CD14-positive monocyte (primary cell): ENCODE measurements at places on chromosomes 11 and 22. TPM values are rescaled to one million over a fixed set of nuclear protein-coding genes. Genes with fewer than 3 reads are reported as not detected.

GRCh38 chr11:62545437-62546243 is 966 bp downstream of the AHNAK start:
- H3K4me3 ChIP-seq = peak overlapping the region; percentile 87
- H3K27me3 ChIP-seq = no peaks in the 10 kb centered on the region
- peaks cover 54% of the 10 kb centered on the region for H3K4me1 ChIP-seq
- DNase-seq = peak; percentile 86
- H3K36me3 ChIP-seq = no peaks in the 10 kb centered on the region
- peak overlapping the region; percentile 99 for H3K27ac ChIP-seq

- peaks cover 80% of the 10 kb centered on the region for H3K36me3 ChIP-seq
- DNase-seq = no peak
- H3K27ac ChIP-seq = peak overlapping the region; percentile 43
- no peak overlapping the region for H3K4me3 ChIP-seq
- no peaks in the 10 kb centered on the region for H3K27me3 ChIP-seq
These were observed 36.2 kb upstream of the RAPSN start for GRCh38 chr11:47485107-47485506.

DNA sequence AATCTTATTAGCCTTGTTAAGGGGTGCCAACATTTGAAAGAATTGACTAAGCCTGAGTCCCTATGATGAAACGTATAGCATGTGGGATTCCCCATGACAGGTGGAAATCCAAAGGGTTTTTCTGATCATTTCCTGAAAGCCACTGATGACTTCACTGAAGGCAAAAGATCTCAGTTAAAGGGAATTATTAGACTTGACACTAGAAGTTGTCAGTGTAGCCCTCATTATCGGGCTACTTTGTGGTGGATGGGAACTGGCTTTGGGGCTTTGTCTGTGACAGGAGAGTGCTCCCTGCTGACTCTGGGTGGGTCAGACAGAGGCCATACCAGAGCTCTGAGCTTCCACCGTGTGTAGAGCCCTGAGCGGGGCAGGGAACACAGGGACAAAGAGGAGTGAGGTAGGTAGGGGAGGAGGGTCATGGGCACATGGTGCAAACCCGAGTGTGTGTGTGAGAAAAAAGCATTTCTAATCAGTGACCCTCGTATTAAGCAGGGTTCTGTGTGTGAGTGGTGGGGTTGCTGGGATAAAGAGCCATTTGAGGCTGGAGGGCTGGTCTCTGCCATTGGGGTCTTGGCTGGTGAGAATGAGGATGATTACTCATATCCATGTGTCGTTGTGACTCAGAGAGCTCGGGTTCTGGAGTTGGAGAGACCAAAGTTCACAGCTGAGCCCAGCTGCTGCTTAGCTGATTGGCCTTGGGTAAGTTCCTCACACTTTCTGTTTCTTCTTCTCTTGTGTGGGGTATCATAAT is 101.1 kb downstream of the GRIK4 start:
- H3K36me3 ChIP-seq = no peaks in the 10 kb centered on the region
- no peak for DNase-seq
- no peak overlapping the region for H3K27ac ChIP-seq
- no peaks in the 10 kb centered on the region for H3K27me3 ChIP-seq

DNA sequence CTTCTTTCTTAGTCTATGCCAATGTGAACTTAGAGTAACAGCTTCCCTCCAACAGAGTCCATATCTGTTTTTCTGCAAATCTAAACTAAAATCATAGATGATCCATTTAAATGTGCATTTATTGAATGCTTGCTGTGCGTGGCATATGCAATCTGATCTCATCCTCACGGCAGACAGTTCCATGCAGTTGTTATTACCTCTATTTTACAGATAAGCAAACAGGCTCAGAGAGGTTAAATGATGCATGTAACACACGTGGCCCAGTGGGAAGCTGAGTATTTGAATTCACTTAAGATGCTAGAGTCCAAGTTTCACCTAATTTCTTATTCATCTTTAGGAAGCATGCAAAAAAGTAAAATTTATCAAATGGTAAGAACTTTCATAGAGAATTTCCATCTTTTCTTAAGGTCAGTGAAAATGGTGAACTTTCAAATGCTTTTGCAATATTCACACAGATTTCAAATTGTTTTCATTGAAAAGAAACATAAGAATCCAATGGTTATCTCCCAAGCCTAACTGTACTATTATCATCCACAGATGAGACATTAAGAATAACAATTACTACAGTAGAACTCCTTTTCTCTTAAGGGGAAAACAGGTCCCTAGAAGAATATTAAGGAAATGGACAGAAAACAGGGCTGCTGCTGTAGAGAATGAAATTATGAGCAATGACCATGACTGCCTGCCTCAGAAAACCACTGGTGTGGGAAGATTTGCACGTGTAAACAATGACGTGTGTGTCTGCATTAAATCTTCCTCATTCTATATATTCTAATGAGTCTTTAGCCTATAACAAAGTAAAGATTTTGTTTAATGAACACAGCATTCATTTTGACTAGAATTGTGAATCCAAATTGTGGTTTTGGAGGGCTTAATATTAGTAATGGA is 1171.3 kb downstream of the LRRC4C start:
- no peaks in the 10 kb centered on the region for H3K4me1 ChIP-seq
- no peak overlapping the region for H3K4me3 ChIP-seq
- H3K27me3 ChIP-seq = peaks cover 10% of the 10 kb centered on the region
- H3K36me3 ChIP-seq = no peaks in the 10 kb centered on the region
- no peak for DNase-seq
- no peak overlapping the region for H3K27ac ChIP-seq

GRCh38 chr22:41523464-41524221 is 20.6 kb downstream of the POLR3H start:
- no peak overlapping the region for H3K4me3 ChIP-seq
- DNase-seq = no peak
- no peak overlapping the region for H3K27ac ChIP-seq
- peaks cover 9% of the 10 kb centered on the region for H3K4me1 ChIP-seq
- peaks cover 95% of the 10 kb centered on the region for H3K36me3 ChIP-seq
- no peaks in the 10 kb centered on the region for H3K27me3 ChIP-seq

The PAMR1 gene
- not detected for polyA plus RNA-seq

- no peaks in the 10 kb centered on the region for H3K36me3 ChIP-seq
- H3K4me1 ChIP-seq = peaks cover 54% of the 10 kb centered on the region
- H3K27me3 ChIP-seq = no peaks in the 10 kb centered on the region
These were observed 14.8 kb upstream of the LMO2 start for GRCh38 chr11:33906484-33907186.

- H3K4me1 ChIP-seq = peaks cover 8% of the 10 kb centered on the region
- H3K27me3 ChIP-seq = no peaks in the 10 kb centered on the region
- no peak overlapping the region for H3K27ac ChIP-seq
- no peaks in the 10 kb centered on the region for H3K36me3 ChIP-seq
- no peak overlapping the region for H3K4me3 ChIP-seq
These were observed 48.8 kb downstream of the PIWIL3 start for GRCh38 chr22:24725736-24726135.
